NCI-H1694 treated with DMSO at 0.1 percent for 48 hours (cell line): ENCODE measurements at places on chromosomes 3 and 15.

GRCh38 chr3:170470063-170471016, 51.7 kb downstream of the CLDN11 start:
- DNase-seq = peak; percentile 91

DNA sequence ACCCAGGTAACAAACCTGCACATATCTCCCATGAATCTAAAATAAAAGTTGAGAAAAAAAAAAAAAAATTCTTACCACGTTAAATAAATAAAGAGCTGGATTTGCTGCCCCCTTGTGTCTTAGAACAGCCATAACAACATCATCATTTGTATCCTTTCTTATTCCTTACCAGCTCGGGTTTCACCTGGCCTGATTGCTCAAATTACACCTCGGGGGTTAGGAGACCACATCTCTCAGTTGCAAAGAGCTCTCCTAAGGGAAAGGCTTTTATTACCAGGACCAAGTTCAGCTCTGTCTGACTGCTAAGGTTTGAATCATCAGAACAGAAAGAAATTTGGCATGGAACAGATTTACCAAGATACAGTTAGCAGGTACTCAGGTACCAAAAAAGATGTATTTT, 25.8 kb upstream of the RPL39L start:
- DNase-seq = peak; percentile 61

DNA sequence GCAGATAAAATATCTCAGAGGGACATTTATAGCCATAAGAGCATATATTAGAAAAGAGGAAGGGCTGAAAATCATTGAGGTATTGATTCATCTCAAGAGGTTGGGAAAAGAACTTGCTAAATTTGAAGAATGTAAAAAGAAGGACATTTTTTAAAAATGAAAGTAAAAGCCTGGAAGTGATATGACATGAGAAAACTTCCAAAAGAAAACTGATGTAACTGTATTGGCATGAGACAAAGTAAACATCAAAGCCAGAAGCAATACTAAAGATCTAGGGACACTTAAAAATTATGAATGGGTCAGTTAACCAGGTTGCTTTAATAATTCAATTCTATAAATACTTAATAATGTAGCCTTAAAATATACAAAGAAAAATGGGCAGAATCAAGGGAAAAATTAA, 31.9 kb downstream of the CEP63 start:
- DNase-seq = no peak

DNA sequence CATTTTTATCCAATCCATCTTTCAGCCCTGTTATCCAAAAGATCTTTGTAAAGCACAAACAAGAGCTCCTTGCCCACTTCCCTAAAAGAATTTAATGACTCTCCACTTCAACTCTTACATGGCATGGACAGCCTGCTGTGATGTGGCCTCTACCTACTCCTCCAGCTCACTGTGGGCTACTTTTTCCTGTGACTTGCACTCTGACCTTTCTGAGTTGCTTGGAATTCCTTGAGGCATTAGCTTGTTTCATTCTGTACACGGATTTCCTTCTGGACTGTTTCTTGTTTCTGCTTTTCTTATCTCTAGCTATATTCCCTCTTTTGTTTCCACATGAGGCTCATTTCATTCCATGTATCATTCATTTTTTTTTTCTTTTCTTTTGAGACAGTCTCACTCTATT, 15.2 kb downstream of the QTRT2 start:
- DNase-seq = no peak

GRCh38 chr15:29925227-29926082, 103.2 kb upstream of the TJP1 start:
- peak; percentile 0 for DNase-seq

GRCh38 chr3:9168241-9168741, 81.2 kb downstream of the SRGAP3 start:
- DNase-seq = no peak

DNA sequence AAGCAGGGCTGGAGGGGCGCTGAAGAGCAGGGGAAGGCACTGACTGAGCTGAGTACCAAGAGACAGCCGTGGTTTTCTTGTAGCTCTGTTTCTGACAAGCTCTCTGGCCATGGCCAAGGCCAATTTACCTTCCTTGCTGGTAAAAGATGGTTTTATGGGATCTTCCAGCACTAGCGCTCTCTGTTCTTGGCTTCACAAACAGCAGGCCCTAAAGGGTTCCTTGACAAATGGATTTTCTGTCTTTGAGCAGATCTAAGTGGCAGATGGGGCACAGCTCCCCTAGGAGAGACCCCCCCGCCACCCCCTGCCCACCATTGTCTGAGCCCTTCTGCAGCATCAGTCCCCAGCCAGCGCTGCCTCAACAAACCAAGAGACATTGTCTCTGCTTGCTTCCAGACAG, 66.6 kb downstream of the GAP43 start:
- no peak for DNase-seq

DNA sequence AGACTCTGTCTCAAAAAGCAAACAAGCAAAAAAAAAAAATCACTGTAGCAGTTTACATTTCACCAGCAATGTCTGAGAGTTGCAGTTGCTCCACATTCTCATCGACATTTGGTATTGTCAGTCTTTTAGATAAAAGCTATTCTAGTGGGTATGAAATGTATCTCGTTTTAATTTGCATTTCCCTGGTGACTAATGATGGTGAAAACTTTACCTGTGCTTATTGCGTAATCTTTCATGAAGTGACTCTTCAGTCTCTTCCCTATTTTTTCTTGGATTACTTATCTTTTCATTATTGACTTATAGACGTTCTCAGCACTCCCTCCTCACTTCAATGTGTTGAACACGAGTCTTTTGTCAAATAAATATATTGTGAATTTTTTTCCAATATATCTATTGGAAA, 37.2 kb upstream of the CLSTN2 start:
- no peak for DNase-seq

DNA sequence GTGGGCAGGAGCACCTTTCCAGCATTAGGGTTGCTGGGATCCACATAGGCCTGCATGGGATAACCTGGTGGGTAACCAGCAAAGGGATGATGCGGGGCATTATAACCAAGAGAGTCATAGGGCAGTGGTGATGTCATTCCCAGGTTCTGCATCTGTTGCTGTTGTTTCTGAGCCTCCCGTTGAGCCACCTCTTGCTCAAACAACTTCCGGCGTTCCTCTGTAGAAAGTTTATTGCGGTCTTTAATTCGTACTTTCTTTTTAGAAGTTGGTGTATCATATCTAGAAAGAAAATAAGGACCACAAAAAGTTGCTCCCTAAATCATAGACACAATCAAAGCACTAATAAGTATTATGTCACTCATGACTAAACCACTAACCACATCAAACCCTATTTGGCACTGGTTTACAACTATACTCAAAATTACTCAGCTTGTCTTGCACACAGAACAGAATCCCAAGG, 77.8 kb downstream of the NBEAL2 start:
- DNase-seq = no peak

GRCh38 chr3:197425485-197426120, 127.2 kb upstream of the DLG1 start:
- DNase-seq = no peak
